ENCODE measurements at places on chromosomes 4 and X.

DNA sequence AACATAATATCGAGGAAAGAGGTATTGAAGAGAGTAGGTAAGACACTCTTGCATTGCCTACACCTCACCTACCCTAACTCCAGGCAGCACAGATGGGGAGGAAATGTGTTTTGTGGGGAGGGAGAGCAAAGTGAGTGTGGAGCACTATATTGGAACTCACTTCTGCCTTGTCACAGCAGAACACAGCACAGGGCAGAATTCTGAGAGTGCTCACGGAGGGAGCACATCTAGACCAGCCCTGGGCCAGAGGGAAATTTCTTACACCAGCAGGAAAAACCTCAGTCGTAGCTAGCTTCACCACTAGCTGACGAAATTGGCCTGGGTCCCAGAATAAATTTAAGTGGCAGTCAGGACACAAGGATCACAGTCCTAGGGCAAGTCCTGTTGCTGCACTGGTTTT, 517.3 kb downstream of the TMA16 start:
- DNase-seq: no peak

- no peak for DNase-seq
Observed at GRCh38 chrX:42129022-42129940, 205.9 kb upstream of the CASK start.

DNA sequence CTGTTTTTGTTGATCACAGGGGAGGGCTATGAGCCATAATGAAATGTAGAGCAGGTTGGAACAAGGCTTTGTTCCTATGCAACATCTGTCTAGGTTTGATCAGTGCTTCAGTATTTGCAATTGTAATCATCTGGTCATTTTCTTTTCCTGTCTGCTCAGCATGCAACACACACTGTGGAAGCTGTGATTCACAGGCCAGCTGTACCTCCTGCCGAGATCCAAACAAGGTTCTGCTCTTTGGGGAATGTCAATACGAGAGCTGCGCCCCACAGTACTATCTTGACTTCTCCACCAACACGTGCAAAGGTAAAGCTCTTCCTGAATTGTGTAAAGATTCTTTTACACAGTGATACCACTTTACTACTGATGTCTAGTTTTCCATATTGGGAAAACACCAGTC, 181.9 kb upstream of the ANXA3 start:
- DNase-seq: no peak

DNA sequence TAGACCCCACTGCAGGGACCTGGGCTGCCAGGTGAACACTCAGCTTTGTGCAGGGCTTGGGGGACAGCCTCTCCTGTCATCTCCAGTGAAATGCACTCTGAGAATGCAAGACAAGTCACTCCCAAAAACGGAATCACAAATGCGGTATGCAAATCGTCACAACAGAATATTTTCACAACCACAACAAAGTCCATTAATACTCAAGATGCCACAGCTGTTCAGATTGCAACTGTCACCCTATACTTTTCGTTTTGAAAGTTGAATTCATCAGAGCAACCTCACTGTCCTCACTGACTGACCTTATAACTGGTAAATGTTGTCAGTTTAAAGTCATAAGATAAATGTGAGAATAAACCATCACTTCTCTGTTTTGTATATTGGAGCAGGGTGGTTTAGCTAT, 16.6 kb downstream of the JAKMIP1 start:
- DNase-seq: peak; percentile 27

GRCh38 chrX:104565791-104566680, at the start of gene IL1RAPL2:
TSS of gene IL1RAPL2 (plus strand) at chrX:104566199.
- DNase-seq: no peak

- no peak for DNase-seq
Observed at GRCh38 chr4:106270736-106271135, 45.3 kb downstream of the TBCK start.

DNA sequence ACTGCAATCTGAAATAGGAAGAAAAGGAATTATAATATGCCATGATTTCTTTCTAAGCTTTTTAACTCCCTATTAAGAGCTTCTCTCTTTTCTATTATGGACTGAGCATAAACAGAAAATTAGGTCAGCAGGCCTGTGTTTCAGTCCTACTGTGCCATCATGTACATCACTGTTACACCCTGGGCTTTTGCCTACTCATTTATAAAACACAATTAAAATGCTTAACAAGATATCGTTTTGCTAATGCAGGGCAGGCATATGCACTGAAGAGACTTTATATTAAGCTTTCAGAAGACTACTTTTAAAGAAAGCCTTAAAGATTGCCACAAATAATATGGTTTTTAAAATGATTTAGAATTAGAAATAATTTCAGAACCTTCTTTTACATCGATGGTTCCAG, 828 bp upstream of the BBS12 start:
- no peak for DNase-seq

- no peak for DNase-seq
Observed at GRCh38 chrX:31223817-31224216, 152.0 kb upstream of the FTHL17 start.

- no peak for DNase-seq
Observed at GRCh38 chr4:137378821-137379220, 153.5 kb downstream of the PCDH18 start.

GRCh38 chr4:54913751-54914526, 211.5 kb downstream of the KDR start:
- DNase-seq: no peak

DNA sequence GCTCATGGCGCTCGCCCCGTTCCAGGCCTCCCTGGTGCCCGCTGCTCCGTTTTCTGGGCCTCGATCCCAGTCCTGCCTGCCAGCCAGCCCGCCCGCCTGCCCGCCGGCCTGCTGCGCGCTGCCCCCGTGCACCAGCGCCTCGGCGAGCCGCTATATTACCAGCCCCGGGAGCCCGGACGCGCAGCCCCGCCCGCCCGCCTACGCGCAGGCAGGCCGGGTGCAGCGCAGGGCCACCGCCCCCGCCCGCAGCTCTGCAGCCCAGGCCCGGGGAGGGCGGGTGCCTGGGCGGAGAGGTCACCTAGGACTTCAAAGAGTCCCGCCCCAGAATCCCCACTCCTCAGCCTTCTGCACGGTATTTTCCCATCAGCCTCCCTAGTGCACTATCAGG, at the start of gene MAOB:
MAOB (minus strand) TSS at position 157 of the 388 bp plus-strand sequence; CDS start at position 6, 151 bp downstream.
- DNase-seq: peak; percentile 52

GRCh38 chr4:138111462-138112000, 130.6 kb downstream of the SLC7A11 start:
- DNase-seq: no peak

- DNase-seq: no peak
Observed at GRCh38 chr4:116899561-116899960, 185.8 kb downstream of the TRAM1L1 start.

GRCh38 chrX:6456196-6456595, 78.7 kb downstream of the VCX3A start:
- no peak for DNase-seq

- no peak for DNase-seq
Observed at GRCh38 chr4:150224896-150225591, 146.8 kb downstream of the DCLK2 start.

DNA sequence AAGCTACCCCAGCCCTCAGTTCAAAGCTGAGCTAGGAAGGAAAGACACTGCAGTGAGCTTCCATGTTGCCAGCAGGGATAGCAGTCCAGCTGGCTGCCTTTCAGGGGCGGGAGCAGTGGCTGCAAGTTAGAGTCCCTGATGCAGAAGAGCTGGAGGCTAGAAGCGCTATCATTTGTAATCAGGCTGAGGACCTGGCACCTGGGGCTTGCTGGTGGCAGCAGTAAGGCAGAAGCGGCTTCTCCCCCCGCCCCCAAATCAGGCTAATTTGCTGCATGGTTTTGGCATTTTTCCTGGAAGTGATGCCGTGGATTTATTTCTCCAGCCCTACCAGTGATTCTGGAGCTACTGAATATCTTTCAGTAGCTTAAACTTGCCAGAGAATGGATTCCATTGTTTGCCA, 203.3 kb downstream of the CLCN4 start:
- DNase-seq: no peak

Measured in T-helper 2 cell treated with Interferon-gamma antibody and Interleukin-4, amounts not matched to agents 5 μg/mL and 100 μg/mL, for 36 hours (primary cell).